ENCODE measurements at places on chromosomes 16 and 17.

GRCh38 chr16:56611281-56611833 lies 3.0 kb downstream of the MT2A start:
- peaks cover 39% of the 10 kb centered on the region for H3K27me3 ChIP-seq
- no peak overlapping the region for H3K27ac ChIP-seq
- no peaks in the 10 kb centered on the region for H3K36me3 ChIP-seq
- no peak for DNase-seq

DNA sequence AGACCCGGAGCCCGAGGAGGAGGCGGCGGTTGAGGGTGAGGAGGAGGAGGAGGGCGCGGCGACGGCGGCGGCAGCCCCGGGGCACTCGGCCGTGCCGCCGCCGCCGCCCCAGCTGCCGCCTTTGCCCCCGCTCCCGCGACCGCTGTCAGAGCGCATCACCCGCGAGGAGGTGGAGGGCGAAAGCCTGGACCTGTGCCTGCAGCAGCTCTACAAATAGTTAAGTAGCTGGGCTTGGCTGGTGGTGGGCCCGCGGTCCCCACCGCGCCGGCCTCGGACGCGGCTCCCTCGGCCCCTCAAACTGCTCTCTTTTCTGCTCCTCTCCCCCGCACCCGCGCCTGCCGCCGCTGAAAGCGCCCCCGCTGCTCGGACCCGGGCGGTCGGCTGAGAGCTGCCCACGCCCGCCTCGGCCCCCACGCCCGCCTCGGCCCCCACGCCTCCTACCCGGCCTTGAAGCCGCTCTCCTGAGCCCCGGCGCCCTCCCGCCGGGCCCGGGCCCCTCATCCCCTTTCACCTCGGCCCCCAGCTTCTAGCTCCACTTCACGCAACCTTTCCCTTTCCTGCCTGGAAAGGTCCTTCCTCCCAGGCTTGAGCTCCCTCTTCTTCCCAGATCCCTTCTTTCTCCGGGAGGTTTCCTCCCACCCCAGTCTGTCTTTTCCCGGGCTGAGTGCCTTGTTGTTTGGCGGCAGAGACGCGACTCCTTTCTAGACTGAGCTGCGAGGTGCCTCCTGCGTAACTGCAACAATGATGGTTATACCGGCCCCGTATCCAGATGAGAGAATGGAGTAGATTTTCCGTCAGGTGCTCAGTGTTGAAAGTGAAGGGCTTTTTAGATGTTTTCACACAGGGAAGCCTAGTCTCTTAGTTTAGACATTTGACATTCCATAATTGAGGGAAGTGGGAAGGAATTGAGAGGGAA lies 850 bp downstream of the PPM1E start:
- peak overlapping the region; percentile 84 for H3K4me3 ChIP-seq
- H3K4me1 ChIP-seq: peaks cover 7% of the 10 kb centered on the region
- no peaks in the 10 kb centered on the region for H3K36me3 ChIP-seq

DNA sequence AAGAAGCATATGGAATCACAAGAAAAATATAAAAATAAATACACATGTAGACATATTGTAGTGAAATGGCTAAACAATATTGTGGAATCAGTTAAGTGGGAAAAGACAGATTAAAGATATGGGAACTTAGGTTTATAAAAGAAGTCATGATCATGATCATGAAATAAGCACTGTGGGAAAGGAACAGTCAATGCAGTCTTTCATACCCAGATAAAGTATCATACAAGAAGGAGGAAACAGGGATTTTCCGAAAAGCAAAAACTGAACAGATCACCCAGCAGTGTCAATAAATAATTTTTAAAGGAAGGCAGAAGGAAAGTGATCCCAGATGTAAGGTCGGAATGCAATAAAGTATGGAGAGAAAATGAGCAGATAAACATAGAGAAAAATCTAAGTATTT lies 71.6 kb downstream of the NETO2 start:
- H3K27me3 ChIP-seq: peaks cover 10% of the 10 kb centered on the region
- no peak overlapping the region for H3K4me3 ChIP-seq
- no peaks in the 10 kb centered on the region for H3K36me3 ChIP-seq

DNA sequence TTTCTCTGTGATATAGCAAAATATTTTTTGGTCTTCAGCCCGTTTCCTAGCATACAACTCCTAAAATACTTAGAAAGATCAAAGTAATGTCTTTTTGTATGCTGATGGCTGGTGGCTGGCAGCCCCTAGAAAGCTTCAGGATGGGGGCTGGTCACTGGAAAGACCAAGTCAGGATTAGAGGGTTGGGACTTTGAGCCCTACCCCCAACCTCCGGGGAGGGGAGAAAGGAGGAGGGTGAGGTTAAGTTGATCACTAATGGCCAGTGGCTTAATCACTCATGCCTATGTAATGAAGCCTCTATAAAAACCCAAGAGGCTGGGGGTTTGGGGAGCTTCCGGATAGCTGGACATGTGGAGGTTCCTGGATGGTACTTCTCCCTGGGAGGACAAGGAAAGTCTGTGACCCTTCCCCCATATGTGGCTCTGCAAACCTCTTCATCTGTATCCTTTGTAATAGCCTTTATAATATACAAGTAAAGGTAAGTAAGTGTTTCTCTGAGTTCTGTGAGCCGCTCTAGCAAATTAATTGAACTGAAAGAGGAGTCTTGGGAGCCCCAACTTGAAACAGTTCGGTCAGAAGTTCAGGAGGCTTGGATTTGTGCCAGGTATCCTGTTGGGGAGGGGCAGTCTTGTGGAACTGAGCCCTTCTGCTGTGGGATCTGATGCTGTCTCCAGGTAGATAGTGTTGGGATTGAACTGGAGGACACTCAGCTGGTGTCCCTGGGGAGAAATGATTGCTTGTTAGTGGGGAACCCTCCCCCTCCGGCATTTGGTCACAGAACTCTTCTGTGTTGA lies 3.5 kb downstream of the SLC7A6 start:
- H3K27me3 ChIP-seq: no peaks in the 10 kb centered on the region
- no peak for DNase-seq
- no peaks in the 10 kb centered on the region for H3K36me3 ChIP-seq

- H3K27ac ChIP-seq: peak overlapping the region; percentile 67
- H3K27me3 ChIP-seq: no peaks in the 10 kb centered on the region
- DNase-seq: no peak
- H3K4me3 ChIP-seq: peak overlapping the region; percentile 92
These were observed 10.9 kb downstream of the RARA start for GRCh38 chr17:40319651-40320540.

Data from mesothelial cell of epicardium (in vitro differentiated cells).